ENCODE measurements at places on chromosomes 5 and 9.

DNA sequence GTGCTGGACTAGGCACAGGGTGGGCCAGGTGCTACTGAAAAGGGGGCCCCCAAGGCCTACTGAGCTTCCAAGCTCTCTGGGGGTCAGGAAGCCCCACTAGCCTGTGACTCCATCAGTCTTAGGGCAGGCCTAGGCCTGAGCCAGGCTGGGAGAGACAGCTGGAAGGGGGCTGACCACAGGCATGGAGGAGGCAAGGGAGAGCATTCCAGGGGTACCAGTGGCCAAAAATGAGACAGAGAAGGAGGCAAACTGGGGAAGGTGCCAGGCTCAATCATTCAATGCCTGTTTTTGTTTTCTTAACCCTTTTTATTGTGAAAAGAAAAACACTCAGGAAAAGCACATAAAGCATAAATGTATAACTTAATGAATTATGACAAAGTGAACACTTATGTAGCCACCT lies 26.2 kb upstream of the TCF7 start:
- DNase-seq = no peak

- no peak for DNase-seq
These were observed 1.2 kb downstream of the RNF14 start for GRCh38 chr5:141969783-141970771.

GRCh38 chr9:128913048-128913900 lies 7.5 kb upstream of the PHYHD1 start:
- no peak for DNase-seq

DNA sequence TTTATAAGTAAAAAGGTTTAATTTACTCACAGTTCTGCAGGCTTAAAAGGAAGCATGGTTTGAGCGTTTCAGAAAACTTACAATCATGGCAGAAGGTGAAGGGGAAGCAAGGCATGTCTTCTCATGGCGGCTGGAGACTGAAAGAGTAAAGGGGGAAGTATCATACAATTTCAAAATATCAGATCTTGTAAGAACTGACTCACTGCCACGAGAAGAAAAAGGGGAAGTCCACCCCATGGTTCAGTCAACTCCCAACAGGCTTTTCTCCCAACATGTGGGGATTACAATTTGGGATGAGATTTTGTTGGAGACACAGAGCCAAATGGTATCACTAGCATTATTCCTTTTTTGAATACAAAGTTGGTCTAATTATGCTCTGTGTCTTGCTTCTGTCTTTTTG lies 627.9 kb upstream of the ST8SIA4 start:
- no peak for DNase-seq

- DNase-seq = no peak
These were observed 256.9 kb downstream of the DMAC1 start for GRCh38 chr9:7542693-7543092.

DNA sequence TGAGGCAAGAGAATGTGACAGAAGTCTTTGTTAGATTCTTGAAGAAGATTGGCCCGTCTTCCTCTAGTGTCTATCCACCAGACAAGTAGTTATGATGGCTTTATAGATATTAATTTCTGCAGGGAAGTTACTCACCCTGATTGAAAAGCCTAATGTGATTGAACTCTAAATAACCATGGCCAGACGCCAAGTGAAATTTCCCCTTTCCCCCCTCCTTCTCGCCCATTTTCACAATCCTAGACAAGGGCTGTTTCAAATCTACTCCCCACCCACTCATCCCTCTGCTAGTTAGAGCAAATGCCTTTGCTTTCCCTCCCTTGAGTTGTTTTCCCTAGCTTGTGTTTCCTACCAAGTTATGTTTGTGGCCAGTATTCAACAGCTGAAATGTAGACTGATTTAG lies 182.5 kb downstream of the TMEM167A start:
- no peak for DNase-seq

- DNase-seq = no peak
These were observed 129.6 kb downstream of the EBF1 start for GRCh38 chr5:158970121-158970520.

- DNase-seq = no peak
These were observed 69.9 kb downstream of the STK10 start for GRCh38 chr5:172117977-172118701.

DNA sequence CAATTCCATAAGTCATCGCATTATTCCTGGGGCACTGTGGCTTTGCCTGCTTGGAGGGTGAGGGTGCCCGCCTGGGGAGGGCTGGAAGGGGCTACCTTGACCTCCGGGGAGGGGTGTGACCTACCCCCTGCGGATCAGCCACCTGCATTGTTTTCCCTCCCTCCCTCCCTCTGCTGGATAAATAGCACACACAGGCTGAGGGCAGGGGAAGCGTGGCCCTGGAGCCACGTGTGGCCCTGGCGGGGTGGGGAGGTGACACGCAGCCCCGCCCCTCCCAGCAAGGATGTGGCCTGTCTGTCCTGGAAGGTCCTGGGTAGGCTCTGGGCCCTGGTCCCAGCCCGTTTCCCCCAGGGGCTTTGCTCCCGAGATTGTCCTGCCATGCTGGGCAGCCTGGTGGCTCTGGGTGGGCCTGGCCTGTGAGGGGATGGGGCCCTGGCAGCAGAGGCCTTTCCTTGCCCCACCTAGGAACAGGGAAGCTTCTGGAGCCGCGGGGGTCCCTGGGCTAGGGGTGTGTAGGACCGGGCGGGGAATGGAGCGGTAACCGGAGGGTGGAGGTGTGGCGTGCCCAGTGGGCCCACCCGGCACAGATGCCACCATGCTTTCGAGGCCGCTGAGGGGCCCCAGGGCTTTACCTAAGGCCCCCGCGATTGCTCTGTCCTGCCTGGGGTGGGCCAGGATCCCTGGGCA lies 33.4 kb downstream of the RXRA start:
- no peak for DNase-seq

GRCh38 chr5:143258559-143259253 lies 144.8 kb downstream of the NR3C1 start:
- DNase-seq = no peak

DNA sequence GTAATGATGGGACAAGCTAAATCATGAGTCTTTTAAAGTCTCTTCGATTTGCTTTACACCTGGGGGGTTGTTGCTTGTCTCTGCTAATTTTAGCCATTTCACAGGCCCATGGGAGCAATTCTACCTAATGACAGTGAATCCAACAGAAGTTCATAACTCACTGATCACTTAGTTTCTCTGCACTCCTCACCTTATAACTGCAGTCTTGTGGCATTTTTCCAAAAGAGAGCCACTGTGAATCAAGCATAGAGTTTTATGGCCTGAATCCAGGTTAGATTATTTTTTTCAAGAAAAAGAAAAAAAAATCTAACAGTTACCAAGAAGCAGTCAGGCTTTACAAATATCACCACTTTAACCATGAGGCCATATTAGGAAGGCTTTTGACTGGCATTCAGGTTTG lies 1.5 kb upstream of the IL7R start:
- DNase-seq = no peak

DNA sequence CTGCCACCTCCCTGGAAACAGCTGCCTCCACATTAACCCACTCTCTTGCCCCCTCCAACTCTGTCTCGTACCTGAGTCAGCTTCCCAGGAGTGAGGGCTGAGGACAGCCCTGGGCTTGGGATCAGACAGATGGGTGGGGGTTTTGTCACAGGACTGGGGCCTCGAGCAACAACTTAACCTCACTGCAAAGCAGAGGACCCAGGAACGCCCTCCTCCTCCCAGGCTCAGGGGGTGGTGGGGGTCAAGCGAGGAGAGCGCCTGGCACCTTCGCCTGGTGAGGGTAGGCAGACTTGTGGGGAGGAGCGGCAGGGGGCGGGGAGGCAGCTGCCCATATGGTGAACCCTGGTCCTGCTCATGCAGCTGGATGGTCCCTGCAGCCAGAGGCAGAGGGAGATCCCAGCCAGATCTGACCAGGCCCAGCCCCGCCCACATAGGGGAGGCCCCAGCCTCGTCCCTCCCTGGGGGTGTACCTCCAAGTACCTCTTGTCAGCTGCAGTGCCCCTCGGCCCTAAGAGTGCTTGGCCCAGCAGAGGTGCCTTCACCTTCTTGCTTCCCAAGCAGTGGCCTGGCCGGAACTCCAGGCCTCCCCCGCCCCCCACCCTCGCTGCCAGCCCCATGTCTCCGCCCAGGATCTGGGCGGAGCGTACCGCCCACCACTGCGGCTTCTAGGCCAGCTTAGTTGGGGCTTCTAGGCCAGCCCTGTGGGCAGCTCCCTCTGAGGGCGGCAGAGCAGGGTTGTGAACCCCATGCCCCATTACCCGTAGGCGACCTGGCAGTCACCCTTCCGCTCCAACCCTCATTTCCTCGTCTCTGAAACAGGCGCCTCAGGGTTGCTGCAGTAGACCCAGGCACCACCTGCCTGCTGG lies at the start of gene SARDH:
Gene SARDH, minus strand, starts transcription at position 579 of the 866 bp plus-strand sequence. CDS start 4,179 bp downstream, outside the sequence.
- peak; percentile 31 for DNase-seq

GRCh38 chr5:522116-522515 lies 2.1 kb downstream of the SLC9A3 start:
- DNase-seq = no peak

GRCh38 chr9:83472221-83472665 lies 66.0 kb downstream of the FRMD3 start:
- no peak for DNase-seq

- no peak for DNase-seq
These were observed 239.6 kb downstream of the KDM4C start for GRCh38 chr9:6997330-6997729.

DNA sequence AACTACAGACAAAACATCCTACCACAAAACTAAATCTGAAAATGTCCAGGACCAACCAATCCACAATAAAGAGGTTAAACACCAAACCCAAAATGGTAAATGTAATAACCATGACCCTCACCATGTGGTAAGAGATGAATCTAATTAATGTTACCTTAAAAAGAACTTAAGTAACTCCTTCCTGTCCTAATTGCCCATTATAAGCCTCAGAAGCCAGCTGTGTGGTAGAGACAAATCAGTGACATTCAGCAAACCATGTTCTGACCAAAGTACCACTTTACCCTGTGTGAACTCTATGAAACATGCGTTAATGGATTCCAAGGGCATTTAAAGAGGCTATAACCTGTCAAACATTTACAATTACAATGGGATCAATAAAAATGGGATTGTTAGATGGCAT lies 25.0 kb downstream of the LPAR1 start:
- DNase-seq = no peak

- DNase-seq = no peak
These were observed 10.4 kb upstream of the ANXA1 start for GRCh38 chr9:73141282-73141681.

DNA sequence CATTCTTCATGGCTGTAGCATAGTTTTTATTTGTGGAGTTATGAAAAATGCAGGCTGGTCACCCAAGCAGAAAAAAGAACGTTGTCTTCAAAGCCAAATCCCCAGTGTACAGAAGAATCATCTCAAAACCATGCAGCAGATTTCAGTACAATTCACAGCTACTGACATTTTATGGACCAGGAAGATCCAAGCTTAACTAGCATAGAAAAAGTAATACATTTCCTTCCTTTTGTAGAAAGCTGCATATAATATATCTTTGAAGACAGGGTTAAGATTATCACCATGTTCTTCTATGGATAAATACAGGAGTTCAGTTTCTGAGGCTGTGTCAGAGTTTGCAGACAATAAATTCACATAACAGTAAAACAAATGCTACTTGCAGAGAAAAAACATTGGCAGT lies 1054.8 kb upstream of the C9orf72 start:
- DNase-seq = no peak

GRCh38 chr9:93673839-93674334 lies 97.5 kb downstream of the PHF2 start:
- DNase-seq = no peak

DNA sequence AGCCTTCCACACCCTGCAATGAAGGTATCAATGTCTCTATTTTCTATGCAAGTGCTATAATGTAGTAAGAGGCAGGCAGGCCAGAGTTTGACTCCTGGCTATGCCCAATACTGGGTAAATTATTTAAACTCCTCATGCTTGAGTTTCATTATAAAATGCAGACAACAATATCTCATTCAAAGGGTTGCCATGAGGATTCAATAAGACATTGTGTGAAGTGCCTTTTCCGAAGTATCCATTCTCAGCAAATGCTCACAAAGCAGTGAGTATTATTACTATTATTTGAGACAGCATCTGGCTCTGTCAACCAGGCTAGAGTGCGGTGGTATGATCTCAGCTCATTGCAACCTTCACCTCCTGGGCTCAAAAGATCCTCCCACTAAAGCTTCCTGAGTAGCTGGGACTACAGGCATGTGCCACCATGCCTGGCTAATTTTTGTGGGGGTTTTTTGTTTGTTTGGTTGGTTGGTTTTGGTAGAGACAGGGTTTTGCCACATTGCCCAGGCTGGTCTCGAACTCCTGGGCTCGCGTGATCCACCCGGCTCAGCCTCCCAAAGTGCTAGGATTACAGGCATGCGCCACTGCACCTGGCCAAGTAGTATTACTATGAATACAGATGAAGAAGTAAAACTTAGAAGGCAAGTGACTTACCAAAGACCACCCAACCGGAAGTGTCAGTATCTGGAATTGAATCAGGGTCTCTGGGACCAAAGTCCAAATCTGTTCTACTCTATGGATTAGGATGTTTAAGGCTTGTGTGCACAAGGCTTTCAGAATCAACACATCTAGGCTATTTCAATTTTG lies 18.8 kb downstream of the ADAM19 start:
- no peak for DNase-seq

DNA sequence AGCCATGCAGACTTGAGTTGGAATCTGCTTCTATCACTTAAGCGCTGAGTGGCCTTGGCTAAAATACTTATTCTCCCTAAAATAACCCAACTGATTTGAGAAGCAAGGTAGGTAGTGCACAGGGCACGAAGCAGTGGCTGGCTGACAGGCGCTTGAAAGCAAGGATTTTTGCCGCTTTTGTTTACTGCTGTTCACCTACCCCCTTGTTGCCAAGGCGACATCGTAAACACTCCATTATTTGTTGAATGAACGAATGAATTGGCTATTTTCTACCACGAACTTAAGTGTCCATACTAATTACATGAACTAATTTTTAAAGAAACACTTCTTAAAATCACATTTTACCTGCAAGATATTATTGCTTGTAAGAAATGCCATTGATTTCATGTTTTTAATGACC lies 98.0 kb downstream of the ANKH start:
- DNase-seq = no peak

GRCh38 chr9:132894346-132894745 lies 15.6 kb downstream of the SPACA9 start:
- DNase-seq = no peak

GRCh38 chr9:70340572-70340971 lies 73.9 kb downstream of the KLF9 start:
- DNase-seq = no peak

DNA sequence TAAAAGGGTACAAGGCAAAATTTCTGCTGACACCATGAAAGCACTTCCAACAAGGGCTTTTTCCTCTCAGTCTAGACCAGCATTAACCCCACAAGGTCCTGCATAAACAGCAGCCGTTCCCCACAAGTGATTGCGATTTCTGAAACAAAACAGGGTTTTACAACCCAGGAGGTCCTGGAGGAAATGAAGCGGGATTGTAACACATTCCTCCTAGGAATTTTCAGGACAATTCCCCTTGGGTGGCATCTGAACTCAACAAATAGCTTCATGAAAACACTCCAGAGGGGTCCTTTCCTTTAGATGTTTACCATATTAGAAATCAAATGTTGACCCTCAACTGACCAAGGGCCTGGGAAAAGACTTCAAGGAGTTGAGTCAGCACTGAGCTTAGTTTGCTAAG lies 36.7 kb upstream of the SHC3 start:
- no peak for DNase-seq

GRCh38 chr9:3954331-3955304 lies 345.2 kb downstream of the GLIS3 start:
- DNase-seq = no peak

GRCh38 chr9:33619666-33620404 lies 95.8 kb downstream of the ANKRD18B start:
- DNase-seq = no peak

GRCh38 chr5:132822650-132823480 lies 7.6 kb downstream of the SHROOM1 start:
- DNase-seq = no peak

- DNase-seq = no peak
These were observed 179.1 kb upstream of the RASEF start for GRCh38 chr9:83242066-83242465.

Data from CD4-positive, alpha-beta T cell treated with Interleukin-1 beta for 1 hour (primary cell).